ENCODE measurements at places on chromosomes 4 and X.

GRCh38 chrX:129719268-129719667 lies 19.5 kb upstream of the XPNPEP2 start:
- no peak overlapping the region for H3K4me3 ChIP-seq
- H3K27ac ChIP-seq = no peak overlapping the region
- H3K36me3 ChIP-seq = no peaks in the 10 kb centered on the region
- H3K27me3 ChIP-seq = no peaks in the 10 kb centered on the region
- peaks cover 5% of the 10 kb centered on the region for H3K4me1 ChIP-seq
- DNase-seq = no peak

DNA sequence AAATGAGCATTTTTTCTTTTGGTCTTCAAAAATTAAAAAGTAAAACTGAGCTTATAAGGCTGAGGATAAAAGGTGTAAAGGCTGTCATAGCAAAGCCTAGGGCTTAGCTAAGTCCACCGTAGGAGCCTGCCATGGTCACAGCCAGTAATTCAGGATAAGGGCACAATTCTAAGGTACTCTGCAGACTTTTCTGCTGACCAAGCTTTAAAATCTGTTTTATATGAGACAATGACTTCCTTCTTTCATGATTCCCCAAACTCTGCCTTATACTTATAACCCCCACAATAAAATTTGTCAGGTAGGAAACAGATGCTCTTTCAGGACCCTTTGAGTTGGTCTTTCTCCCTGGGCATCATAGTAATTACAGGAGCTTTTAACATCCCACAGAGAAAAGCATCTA lies 138.5 kb downstream of the COL4A6 start:
- DNase-seq = no peak
- no peak overlapping the region for H3K4me3 ChIP-seq
- no peak overlapping the region for H3K27ac ChIP-seq
- H3K27me3 ChIP-seq = no peaks in the 10 kb centered on the region
- no peaks in the 10 kb centered on the region for H3K36me3 ChIP-seq

- no peaks in the 10 kb centered on the region for H3K27me3 ChIP-seq
- DNase-seq = no peak
- H3K4me3 ChIP-seq = no peak overlapping the region
- H3K4me1 ChIP-seq = no peaks in the 10 kb centered on the region
- H3K27ac ChIP-seq = no peak overlapping the region
These were observed 200.0 kb upstream of the FTHL17 start for GRCh38 chrX:31271615-31272471.

GRCh38 chr4:681736-682451 lies 7.1 kb downstream of the SLC49A3 start:
- no peak for DNase-seq
- H3K36me3 ChIP-seq = no peaks in the 10 kb centered on the region
- no peak overlapping the region for H3K4me3 ChIP-seq
- no peak overlapping the region for H3K27ac ChIP-seq

- no peaks in the 10 kb centered on the region for H3K4me1 ChIP-seq
- H3K4me3 ChIP-seq = no peak overlapping the region
- no peaks in the 10 kb centered on the region for H3K27me3 ChIP-seq
- no peak for DNase-seq
- no peaks in the 10 kb centered on the region for H3K36me3 ChIP-seq
- no peak overlapping the region for H3K27ac ChIP-seq
These were observed 89.0 kb downstream of the SPRY1 start for GRCh38 chr4:123485601-123486000.

- peak overlapping the region; percentile 29 for H3K27ac ChIP-seq
- H3K36me3 ChIP-seq = no peaks in the 10 kb centered on the region
These were observed 31.5 kb downstream of the REELD1 start for GRCh38 chr4:146245850-146246249.

- no peaks in the 10 kb centered on the region for H3K27me3 ChIP-seq
- no peak for DNase-seq
- no peak overlapping the region for H3K4me3 ChIP-seq
- no peak overlapping the region for H3K27ac ChIP-seq
- no peaks in the 10 kb centered on the region for H3K4me1 ChIP-seq
These were observed 8.3 kb downstream of the IL21 start for GRCh38 chr4:122612540-122612939.

DNA sequence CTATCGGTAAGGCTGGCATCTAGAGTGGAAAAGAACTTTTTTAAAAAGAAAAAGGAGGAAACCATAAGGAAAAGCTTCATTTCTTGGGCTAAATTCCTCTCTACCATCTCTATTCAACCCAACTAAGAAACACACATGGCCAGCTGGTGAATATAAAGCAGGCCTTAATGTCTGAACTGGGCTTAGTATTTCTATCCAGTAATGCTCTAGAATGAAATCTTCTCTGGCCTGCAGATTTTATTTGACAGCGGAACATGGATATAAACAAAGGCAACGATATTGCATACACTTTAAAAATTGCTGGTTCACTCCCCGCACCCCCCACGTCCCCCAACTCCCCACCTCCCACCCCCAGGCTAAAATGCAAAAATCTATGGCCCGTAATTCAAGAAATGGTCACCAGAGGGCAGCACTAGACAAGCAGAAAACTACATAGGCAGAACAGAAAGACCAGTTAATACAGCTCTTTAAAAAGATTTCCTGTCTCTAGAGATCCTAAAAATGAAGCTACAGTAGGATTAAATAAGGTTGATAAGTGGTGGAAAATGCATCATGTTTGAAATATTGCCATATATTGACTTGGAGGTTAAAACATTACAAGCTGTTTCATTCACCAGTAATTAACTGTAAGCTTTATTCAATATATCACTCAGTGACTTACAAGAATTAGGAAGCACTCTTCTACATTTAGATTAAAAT lies 155.2 kb upstream of the GALNT7 start:
- no peak overlapping the region for H3K4me3 ChIP-seq
- DNase-seq = peak; percentile 31
- H3K27ac ChIP-seq = no peak overlapping the region
- no peaks in the 10 kb centered on the region for H3K4me1 ChIP-seq
- no peaks in the 10 kb centered on the region for H3K36me3 ChIP-seq

GRCh38 chr4:45102716-45103115 lies 376.4 kb upstream of the GNPDA2 start:
- H3K27me3 ChIP-seq = no peaks in the 10 kb centered on the region
- no peak for DNase-seq
- no peak overlapping the region for H3K27ac ChIP-seq
- H3K36me3 ChIP-seq = no peaks in the 10 kb centered on the region
- H3K4me3 ChIP-seq = no peak overlapping the region
- no peaks in the 10 kb centered on the region for H3K4me1 ChIP-seq

- H3K27ac ChIP-seq = no peak overlapping the region
- DNase-seq = no peak
- no peak overlapping the region for H3K4me3 ChIP-seq
- no peaks in the 10 kb centered on the region for H3K36me3 ChIP-seq
These were observed 12.8 kb upstream of the SLC2A9 start for GRCh38 chr4:10034136-10034535.

DNA sequence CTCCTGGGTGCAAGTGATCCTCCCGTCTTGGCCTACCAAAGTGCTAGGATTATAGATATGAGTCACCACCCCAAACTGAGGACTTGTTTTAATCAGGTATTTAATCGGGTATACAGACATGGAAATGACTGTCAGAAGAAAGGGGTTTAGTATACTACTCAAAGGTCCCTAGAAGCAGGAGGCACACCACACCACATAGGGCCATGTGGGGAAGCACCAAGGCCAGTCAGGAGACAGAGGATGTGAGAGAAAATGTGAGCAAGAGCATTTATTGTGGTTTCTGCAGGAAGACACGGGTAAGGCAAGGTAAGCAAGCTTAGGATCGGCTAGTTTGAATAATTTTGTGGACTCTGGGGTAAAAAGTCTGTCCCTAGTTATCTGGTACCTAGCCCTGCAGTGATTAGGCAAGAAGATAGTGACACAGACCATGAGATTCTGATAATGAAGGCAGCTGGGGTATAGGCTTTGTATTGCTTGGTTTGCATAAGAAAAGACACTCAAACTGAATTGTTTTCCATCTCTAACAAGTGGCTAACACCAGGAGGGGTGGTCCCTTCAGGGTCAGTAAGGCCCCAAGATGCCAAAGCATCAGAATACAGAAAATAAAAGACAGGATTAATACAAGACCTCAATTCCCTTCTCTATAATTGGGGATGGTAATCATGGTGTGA lies 408.8 kb upstream of the F9 start:
- H3K27me3 ChIP-seq = no peaks in the 10 kb centered on the region
- no peak overlapping the region for H3K27ac ChIP-seq
- H3K4me3 ChIP-seq = no peak overlapping the region
- H3K4me1 ChIP-seq = no peaks in the 10 kb centered on the region
- no peaks in the 10 kb centered on the region for H3K36me3 ChIP-seq

- no peaks in the 10 kb centered on the region for H3K36me3 ChIP-seq
- H3K27ac ChIP-seq = no peak overlapping the region
- DNase-seq = no peak
- H3K4me1 ChIP-seq = no peaks in the 10 kb centered on the region
- no peaks in the 10 kb centered on the region for H3K27me3 ChIP-seq
These were observed 91.8 kb downstream of the SHISA3 start for GRCh38 chr4:42489095-42489494.

DNA sequence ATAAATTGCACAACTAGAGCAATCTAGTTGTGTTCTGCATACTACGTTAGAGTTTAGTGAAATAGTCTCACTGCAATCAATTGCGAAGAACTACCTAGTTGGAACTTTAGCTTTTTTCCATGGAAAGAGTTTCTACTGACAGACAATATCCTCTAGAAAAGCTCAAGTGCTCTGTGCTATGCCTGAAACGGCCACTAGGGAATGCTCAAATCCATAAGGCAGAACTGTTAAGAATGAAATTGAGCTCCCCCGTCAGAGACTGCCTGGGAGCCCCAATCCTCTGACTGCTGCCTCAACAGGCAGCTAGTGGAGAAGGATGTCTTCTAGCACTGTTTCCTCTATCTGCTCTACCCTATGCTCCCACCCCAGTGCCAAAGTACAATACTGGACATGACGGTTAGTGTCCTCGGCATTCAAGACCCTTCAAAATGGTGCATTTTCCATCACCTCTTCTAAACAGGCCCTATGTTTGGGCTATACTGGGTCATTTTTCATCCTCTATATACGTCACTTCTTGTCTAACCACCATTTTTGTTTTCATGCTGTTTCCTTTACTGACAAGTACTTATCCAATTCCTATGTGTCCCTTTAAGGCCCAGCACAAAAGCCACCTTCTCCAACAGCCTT lies 35.3 kb downstream of the FRMD7 start:
- H3K36me3 ChIP-seq = no peaks in the 10 kb centered on the region
- no peaks in the 10 kb centered on the region for H3K27me3 ChIP-seq
- H3K27ac ChIP-seq = no peak overlapping the region

GRCh38 chr4:100796332-100796731 lies 278.5 kb upstream of the EMCN start:
- H3K4me1 ChIP-seq = no peaks in the 10 kb centered on the region
- no peaks in the 10 kb centered on the region for H3K36me3 ChIP-seq
- H3K27me3 ChIP-seq = no peaks in the 10 kb centered on the region
- no peak overlapping the region for H3K4me3 ChIP-seq
- H3K27ac ChIP-seq = no peak overlapping the region

GRCh38 chr4:54228056-54228527 lies 1.0 kb upstream of the PDGFRA start:
- peak; percentile 88 for DNase-seq
- peak overlapping the region; percentile 58 for H3K4me3 ChIP-seq
- peak overlapping the region; percentile 73 for H3K27ac ChIP-seq
- H3K4me1 ChIP-seq = peaks cover 15% of the 10 kb centered on the region
- H3K27me3 ChIP-seq = peaks cover 95% of the 10 kb centered on the region
- H3K36me3 ChIP-seq = no peaks in the 10 kb centered on the region

- H3K27ac ChIP-seq = no peak overlapping the region
- no peak overlapping the region for H3K4me3 ChIP-seq
- H3K27me3 ChIP-seq = no peaks in the 10 kb centered on the region
- no peaks in the 10 kb centered on the region for H3K36me3 ChIP-seq
- no peaks in the 10 kb centered on the region for H3K4me1 ChIP-seq
- DNase-seq = no peak
These were observed 19.8 kb upstream of the PLCXD1 start for GRCh38 chrX:261167-261918.

GRCh38 chrX:70264784-70265183 lies 3.4 kb upstream of the ARR3 start:
- no peak overlapping the region for H3K27ac ChIP-seq
- no peaks in the 10 kb centered on the region for H3K36me3 ChIP-seq
- no peaks in the 10 kb centered on the region for H3K4me1 ChIP-seq
- H3K4me3 ChIP-seq = no peak overlapping the region
